T1000 (cell line): ENCODE measurements at places on chromosomes 12 and 14.

GRCh38 chr14:96146131-96146771 is 58.4 kb upstream of the BDKRB2 start:
- peak; percentile 44 for DNase-seq

GRCh38 chr14:90281756-90282155 is 25.4 kb downstream of the PSMC1 start:
- no peak for DNase-seq

- DNase-seq = no peak
These were observed 78.2 kb downstream of the PHLDA1 start for GRCh38 chr12:75953312-75953906.

GRCh38 chr14:96797582-96798349 is 584 bp downstream of the VRK1 start:
- peak; percentile 22 for DNase-seq

- DNase-seq = no peak
These were observed 13.8 kb upstream of the CPNE8 start for GRCh38 chr12:38919191-38919590.

GRCh38 chr12:49750027-49750995 is 9.0 kb downstream of the TMBIM6 start:
- DNase-seq = no peak

- no peak for DNase-seq
These were observed 9.7 kb downstream of the NRIP2 start for GRCh38 chr12:2825132-2825531.

DNA sequence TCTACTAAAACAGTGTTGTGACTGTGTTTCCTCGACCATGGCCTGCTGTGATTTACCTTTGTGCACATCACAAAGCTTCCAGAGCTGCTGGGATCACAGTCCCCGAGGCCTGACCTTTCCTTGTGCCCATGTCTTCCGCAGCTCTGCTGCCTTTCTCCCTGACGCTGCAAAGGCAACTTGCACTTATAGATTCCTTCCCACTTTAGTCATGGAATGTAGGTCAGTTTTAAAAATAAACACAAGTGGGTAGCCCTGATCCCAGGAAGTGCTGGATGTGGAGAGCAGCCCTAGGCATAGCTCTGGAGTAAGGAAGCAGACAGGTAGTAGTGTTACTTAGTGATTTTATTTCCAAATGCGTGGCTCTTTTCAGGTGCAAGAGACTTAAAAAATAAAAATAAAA is 825.7 kb downstream of the AACS start:
- DNase-seq = no peak

GRCh38 chr12:132513070-132513398 is 23.1 kb downstream of the FBRSL1 start:
- no peak for DNase-seq

DNA sequence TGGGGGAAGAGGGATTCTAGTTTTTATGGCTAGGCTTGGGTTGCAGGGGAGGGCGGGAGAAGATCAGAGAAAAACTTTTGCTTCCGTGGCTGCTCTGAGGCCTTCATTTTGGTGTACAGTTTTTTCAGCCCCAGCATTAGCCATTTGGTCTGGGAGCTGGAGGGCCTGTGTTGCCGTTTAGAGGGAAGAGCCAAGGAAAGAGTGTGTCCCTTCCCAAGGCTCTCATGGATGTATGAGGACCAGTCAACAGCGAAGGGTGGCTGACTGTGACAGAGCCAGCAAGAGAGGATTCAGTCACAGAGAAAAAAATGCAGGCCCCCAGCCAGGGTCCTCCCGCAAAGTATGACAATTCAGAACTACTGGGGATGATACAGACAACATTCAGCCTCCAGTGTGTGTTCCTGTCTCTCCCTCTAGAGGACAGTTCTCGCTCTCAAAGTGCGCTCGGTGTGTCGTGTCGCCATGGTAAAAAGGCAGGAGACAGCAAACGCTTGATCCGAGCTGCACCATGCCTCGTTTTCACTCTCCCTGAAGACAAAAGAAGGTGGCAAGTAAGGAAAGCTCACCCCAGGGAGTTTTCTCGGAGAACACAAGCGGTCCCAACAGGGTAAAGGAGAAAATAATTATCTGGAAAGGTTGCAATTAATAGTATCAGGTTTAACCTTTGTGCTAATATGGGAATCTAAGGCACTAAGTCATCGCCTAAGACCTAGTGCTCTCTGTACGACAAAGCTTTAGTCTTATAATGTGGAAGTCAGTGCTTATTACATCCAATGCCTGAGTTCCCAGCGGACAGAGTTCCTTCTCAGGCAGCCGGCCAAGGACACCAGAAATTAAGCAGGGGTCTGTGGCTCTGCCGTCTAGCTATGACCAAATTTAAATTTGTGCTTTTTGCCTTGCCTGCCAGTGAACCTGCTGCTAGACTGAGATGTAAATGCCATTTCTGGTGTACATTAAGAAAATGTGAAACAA is 157.3 kb upstream of the PLXNC1 start:
- no peak for DNase-seq

DNA sequence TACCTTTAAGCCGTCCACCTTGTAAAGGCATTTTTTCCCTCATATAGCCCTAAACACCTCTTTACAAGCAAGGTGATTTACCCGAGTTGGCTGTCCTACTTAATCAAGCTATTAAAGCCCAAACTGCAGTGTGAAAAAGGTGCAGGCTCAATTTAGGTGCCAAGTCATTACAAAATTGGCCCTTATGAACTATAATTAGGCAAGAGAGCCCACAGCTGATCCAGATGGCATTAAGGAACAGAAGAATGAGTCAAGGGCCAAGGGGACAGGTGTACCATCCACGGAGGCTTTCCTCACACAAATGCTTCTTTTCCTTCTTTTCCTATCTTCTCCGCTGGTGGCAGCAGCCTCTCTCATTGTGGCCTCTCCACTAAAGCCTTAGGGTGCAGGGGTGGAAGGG is 90.5 kb downstream of the TTC8 start:
- no peak for DNase-seq

- no peak for DNase-seq
These were observed 49.1 kb upstream of the KCNJ8 start for GRCh38 chr12:21823581-21823980.

GRCh38 chr14:92397953-92398564 is 75.1 kb downstream of the SLC24A4 start:
- DNase-seq = no peak

GRCh38 chr12:65532764-65533163 is 254.3 kb downstream of the MSRB3 start:
- no peak for DNase-seq

DNA sequence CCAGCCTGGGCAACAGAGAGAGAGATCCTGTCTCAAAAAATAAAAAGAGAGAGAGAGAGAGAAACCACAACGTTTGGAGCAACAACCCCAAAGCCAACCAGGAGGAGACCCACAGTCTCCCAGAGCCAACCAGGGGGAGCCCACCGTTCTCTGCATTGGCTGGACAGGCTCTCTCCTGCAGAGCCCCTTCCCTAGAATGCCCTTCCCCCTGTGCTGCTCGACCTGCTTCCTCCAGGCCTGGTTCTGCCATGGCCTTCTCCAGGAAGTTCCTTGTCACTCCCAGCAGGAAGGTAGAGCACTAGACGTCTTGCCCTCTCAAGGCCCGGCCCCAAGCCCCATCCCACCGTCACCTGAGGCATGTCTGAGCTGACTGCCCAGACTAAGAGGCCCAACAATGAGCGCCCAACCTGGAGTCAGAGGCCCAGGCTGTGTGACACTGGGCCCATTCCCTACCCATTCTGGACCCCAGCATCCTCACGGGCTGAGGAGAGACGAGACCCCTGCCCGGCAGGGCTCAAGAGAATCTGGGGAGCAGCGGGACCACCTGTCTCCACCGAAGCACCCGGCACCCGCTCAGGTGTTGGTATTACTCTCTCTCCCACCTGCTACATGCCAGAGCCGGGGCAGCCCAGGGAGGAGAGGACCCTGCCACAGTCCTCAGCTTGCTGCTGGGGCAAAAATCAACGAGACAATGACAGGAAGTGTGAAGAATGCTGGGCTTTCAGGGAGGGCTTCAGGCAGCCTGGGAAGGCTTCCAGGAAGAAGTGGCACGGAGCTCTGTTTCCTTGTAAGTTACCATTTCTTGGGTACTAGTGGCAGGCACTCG is 61.2 kb downstream of the DIO3 start:
- no peak for DNase-seq

- no peak for DNase-seq
These were observed 68.2 kb upstream of the FOXN3 start for GRCh38 chr14:89485264-89485663.

DNA sequence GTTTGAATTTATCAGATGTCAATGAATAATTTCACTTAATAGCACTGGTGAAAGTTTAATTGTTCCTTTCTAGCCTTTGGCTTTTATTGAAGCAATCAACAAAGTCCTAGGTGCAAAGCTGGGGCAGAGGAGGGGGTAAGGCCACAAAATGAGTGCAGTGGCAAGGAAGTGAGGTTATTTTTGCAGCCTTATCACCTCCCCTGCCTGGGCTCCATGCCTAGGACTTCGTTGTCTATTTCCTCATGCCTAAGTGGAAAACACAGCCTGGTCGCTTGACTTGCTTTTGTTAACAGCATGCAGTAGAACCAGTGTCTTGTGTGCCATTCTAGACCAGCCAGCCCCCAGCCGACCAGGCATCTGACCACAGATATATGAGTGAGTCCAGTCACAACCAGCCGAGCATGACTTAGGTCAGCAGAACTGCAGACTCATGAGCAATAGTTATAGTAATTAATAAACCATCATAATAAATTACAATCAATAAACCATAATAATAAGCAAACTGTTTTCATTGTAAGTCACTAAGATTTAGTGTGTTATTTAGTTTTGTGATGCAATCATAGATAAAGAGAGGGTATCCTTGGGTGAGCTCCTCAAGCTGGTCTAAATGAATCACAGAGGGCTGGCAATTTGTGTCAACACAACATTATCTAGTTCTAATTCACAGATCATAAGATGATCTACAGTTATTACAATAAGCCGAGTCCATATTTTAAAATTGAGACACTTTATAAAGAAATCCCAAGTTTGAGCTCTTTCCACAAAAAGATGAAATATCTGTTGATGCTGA is 156.8 kb downstream of the GLT1D1 start:
- no peak for DNase-seq

DNA sequence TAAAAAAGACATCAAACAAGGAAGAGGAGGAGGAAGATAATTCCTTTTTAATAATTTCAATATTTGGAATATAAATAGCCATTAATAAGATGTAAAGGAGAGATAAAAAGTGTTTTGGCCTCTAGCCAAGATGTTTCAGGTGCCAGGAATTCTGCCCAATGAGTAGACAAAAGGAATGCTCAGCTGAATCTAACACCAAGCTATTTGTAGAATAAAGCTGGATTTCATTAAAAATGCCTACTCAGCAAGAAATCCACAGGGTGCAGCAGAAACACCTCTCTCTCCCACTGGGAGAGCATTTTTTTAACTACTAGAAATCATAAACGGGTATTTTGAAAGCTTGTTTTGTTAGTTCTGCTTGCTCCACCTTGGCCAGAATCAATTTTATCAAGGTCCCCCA is 4.1 kb upstream of the STAB2 start:
- no peak for DNase-seq

DNA sequence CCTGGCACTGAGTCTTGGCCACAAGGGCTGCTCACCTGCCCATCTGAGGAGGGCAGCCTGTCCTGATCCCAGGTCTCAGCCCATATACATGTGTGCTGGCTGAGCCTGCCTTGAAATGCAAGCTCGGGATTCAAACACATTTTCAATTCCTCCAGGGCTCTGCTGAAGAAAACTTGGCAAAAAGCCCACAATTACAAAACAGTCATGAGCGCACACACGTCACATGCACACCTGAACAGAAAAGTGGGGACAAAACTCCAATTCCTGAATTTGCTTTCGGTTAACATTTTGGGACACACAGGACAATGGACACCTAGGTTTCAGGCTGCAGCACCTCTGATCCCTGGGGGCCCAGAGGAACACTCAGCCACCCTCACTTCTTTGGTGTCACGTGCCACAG is 113.9 kb downstream of the RBM19 start:
- no peak for DNase-seq

DNA sequence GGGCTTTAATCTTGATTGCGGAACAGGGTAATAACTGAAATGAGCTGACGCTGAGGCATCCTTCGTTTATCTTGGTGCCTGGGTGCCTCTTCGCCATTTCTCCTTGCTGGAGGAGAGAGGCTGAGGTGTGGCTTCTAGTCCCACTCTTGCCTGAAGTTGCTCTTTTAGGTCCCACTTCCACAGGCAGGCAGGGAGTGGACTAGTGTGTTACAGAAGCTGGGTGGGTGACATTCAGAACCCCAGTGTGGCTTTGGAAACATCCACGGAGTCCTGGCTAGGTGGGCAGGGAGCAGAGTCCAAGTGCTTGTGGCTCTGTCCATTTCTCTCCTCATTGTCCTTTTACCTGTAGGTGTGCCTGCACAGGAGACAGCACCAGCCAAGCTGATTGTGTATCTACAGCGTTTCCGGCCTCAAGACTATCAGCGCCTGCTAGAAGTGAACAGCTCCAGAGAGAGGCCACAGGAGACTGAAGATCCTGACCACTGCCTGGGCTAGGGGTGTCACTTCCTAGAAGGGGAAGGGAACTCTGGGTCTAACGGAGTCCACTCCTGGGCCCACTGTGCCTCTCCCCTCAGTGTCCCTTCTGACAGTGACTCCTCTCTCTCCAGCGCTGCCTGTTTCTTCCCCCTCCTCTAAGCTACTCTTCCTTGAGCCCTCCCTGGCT is 2.4 kb downstream of the THTPA start:
- no peak for DNase-seq

GRCh38 chr14:52244328-52244727 is 23.2 kb upstream of the PTGDR start:
- no peak for DNase-seq

DNA sequence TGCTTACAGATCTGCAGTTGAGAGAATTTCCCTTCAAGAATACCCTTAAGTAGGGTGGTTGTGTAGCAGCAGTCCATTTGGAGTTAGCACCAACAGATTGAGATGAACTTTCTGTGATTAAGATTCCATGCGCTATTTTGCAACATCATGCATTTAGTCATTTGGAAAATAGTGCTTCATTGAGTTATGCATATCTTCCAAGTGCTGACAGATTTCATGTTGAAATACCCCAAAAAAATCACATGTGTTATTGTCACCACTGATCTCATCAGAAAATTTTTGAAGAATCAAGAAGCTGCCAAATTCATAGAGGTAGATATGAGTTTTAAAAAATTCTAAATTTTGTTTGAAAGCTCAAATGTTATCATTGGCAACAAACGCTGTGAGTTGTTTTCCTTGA is 35.5 kb upstream of the OSBPL8 start:
- DNase-seq = no peak

DNA sequence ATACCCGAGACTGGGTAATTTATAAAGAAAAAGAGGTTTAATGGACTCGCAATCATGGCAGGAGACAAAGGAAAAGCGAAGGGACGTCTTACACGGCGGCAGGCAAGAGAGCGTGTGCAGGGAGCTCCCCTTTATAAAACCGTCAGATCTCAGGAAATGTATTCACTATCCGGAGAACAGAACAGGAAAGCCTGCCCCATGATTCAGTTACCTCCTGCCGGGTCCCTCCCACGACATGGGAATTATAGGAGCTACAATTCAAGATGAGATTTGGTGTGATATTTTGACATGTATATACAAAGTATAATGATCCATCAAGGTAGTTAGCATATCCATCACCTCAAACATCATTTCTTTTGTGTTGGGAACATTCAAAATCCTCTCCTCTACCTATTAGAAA is 2.3 kb upstream of the CDCA4 start:
- DNase-seq = no peak
